ENCODE measurements at places on chromosomes 11 and 22.

- no peak for DNase-seq
These were observed 2.0 kb downstream of the KDM2A start for GRCh38 chr11:67120881-67121710.

DNA sequence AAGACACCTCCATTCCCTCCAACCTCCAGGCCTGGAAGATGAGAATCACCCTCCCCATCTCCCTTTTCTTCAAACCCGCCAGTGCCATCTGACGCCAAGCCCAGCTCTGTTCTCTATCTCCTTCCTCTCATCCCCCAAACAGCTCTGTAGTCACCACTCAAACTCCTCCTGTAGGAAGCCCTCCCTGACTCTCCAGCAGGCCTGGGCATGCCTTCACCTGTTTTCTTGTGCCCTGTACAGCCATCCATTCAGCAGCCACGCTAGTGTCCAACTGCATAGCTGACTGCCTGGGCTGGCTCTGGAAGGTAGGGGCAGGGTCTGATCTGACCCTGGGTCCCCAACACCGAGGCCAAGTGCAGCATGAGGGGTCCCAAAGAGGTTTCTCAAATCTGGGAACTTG, 25.0 kb downstream of the GDPD5 start:
- DNase-seq: no peak

DNA sequence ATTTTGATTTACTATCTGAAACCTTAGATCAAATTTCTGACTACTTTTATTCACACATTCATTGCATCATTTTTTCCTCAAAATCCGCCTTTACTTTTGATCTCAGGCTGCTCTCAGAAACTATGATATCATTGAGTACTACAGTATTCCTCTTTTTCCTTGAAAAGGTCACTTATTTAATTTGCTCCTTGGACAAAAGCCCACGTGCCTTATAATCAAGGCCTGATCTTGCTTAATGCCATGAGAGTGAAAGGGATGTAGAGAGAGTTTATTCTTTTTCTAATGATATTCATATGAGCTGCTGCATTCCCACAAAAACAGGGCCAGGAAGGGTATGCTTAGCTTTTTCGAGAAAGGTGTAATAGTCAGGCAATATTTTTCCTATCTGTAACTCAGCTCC, 327.0 kb downstream of the ETS1 start:
- DNase-seq: no peak

GRCh38 chr11:132973686-132974085, 558.6 kb downstream of the OPCML start:
- no peak for DNase-seq

- DNase-seq: peak; percentile 79
These were observed at the start of gene PLCB3 for GRCh38 chr11:64251016-64251752. Gene PLCB3, plus strand, starts transcription at chr11:64251530. Its CDS starts 120 bp downstream, at chr11:64251650.

GRCh38 chr11:108551651-108552462, 41.7 kb downstream of the EXPH5 start:
- DNase-seq: peak; percentile 13

GRCh38 chr22:27239520-27239919, 562.0 kb downstream of the MN1 start:
- DNase-seq: no peak

GRCh38 chr11:122220321-122220720, 104.3 kb upstream of the BLID start:
- DNase-seq: no peak

DNA sequence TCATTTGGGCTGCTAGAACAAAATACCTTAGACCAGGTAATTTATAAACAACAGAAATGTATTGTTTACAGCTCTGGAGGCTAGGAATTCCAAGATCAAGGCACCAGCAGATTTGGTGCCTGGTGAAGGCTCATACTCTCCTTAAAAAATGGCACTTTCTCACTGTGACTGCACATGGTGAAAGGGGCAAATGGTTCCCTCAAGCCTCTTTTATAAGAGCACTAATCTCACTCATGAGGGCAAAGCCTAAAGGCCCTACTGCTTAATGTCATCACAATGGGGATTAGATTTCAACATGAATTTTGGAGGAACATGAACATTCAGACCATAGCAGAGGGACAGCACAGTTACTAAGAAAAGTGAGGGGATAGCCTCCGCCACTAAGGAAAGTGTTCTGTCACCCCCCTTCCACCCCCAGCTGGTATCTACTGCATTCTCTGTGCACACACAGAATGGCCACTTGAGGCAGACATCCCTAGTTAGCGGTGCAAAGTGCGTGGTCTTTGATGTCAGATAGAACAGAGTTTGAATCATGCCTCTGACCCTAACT, 47.2 kb upstream of the CEP295 start:
- DNase-seq: no peak

GRCh38 chr22:19464975-19465374, 14.0 kb downstream of the UFD1 start:
- no peak for DNase-seq

DNA sequence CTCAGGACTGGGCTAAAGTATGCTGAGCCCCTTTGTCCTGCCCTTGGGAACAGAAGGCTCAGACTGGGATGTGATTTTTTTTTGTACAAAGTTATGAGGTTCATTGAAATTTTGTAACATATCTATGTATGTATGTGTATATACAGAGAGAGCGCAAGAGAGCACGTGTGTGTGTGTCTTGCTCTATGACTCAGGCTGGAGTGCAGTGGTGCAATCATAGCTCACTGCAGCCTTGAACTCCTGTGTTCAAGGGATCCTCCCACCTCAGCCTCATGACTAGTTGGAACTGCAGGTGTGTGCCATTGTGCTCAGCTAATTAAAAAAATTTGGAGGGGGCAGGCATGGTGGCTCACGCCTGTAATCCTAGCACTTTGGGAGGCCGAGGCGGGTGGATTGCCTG, 5.7 kb downstream of the TMEM25 start:
- no peak for DNase-seq

DNA sequence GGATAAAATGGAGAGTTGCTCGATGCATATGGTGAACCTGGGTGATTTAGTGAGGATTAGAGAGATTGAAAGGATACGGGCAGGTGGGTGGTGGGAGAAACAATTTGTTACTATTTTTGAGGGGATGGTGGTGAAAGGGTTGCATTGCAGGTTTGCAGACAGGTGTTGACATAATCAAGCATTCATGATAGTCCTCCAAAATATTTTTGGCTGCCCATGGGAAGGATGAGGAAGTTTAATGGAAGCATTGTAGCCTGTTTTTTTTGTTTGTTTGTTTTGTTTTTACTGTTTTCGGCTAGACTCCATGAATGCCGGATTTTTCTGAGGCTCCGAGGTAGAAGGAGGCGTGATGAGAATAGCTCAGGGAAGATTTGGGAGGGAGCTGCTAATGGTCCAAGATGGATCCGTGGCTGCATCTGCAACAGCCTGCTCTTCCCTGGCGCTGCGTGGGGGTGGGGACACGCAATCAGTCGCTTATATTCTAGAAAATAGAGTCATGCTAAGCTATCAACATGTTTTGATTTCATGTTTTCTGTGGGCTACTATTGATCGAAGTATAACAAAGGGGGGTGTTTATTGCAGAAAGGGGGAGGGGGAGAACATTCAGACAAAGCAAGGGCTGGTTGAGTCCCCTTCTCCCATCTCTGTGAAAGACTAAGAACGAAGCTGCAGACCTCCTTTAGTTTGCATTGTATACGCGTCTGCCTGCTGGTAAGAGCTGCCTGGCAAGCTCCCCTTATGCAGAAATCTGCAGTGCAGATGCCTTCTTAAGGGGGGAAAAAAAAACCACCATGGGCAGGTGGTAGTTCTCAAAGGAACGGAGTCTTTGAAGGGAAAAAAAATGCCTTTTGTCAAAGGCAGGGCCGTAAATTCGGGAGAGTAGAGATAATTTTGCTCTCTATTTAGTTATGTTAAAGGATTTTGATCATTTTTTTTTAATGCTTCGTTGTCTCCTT, 1.0 kb downstream of the RTN3 start:
- DNase-seq: peak; percentile 26

- no peak for DNase-seq
These were observed 174.8 kb downstream of the LARGE1 start for GRCh38 chr22:33745501-33745900.

DNA sequence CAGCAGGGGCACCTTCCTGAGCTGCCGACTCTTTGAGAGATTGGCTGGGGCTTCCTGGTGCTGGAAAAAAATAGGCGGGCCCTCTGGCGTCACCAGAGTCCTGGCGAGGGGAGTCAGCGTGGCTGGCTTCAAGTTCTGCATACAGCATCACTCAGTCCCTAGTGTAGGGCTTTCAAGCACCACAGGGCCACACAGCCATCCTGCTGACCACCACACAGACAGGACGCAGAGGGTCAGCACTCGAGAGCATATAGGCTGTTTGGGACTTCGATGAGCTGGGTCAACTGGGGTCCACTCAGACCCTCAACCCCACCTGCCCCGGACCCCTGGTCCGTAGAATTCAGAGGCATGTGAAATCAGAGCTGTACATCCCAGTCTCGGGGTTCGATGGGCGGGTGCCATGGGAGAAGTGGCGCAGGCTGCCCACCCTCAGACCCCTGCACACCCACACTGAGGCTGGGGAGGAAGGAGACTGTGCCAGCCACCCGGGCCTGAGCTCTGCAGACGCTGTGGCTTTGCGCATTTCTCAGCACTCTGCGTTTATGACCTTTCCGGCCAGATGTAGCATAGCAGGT, 1131.9 kb downstream of the BRD1 start:
- no peak for DNase-seq

DNA sequence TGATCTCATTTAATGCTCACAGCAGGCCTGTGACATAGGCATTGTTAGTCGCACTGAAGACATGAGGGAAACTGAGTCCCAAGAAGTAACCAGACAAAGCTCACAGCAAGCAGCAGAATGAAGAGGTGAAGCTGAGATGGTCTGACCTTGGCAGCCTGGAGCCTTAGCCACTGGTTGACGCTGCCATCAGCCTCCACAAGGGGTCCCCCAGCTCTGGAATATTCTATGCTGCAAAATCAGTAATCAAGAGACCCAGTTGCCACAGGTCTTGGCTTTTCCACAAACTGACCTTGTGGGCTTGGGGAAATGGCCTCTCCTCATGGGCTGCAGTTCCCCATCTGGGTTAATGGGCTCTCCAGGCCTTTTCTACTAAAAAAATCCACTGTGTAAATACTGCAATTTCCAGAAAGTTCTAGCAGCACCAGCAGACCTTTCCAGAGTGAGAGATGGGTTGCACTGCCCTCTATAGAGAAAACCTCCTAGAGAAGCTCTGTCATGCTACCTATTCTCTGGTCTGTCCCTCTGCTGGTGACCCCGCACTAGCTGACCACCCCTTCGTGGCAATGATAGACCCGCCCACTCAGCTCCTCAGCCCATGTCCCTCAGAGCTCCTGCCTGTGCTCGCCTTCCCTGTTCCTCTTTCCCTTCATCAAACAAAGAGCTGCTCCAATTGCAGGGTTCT, 22.6 kb upstream of the ISX start:
- DNase-seq: no peak
